RCC 7860 (cell line): ENCODE measurements at places on chromosomes 5 and 9.

DNA sequence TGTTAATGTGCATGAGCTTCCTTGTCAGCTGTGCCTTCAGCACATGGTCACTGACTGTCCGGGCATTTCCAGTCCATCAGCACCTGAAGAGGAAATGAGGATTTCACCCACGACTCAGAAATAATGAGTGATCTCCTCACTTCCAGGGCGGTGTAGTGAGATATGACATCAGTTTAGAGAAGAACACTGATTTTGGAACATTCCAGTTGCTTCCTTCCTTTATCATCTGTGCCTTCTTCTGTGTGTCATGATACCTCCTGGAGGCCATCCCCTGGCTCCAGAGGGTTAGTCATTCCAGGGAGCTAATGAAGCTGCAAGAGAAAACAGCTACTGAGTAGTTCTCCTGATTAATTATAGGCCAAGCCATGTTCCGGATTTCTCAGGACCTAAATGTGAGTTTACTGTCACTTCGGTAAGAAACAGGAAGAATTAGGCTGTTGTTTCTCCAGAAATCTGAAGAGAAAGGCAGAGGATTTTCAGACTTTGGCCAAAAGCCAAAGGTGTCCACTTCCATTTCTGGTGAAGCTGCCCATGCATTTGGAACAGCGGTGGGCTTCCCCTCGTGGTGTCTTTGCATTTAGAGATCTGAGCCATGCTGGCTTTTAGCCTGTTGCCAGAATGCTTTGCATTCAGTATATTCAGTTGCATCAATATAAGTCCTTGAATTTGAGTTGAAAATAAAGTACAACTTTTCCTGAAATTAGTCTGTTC is 161.3 kb upstream of the OTULINL start:
- DNase-seq = peak; percentile 84

GRCh38 chr5:123809594-123810221 is 297.7 kb downstream of the CSNK1G3 start:
- no peak for DNase-seq

- DNase-seq = no peak
Measured at GRCh38 chr5:169331292-169331852, 30.4 kb upstream of the SLIT3 start.

DNA sequence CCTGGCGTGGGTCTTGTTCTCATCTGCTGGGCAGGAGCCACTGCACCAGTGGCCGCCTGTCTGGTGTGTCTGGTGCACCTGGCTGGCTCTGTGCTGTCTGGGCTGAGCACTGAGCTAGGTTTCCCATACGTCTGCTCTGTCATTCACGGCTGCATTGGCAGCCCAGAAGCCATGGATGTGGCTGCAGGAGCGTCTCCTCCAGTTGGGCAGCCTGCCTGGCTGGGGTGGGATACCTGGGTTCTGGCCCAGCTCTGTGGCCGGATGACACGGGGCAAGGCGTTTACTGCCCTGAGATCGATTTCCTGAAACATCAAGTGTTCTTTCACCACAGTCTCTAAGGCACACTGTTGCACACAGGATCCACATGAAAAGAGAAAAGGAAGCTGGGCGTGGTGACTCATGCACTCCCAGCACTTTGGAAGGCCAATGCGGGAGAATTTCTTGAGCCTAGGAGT is 25.5 kb upstream of the SLC25A51 start:
- peak; percentile 68 for DNase-seq

GRCh38 chr5:172785429-172786088 is 14.6 kb upstream of the DUSP1 start:
- no peak for DNase-seq

GRCh38 chr5:40877371-40877988 is 31.8 kb upstream of the C7 start:
- DNase-seq = no peak

DNA sequence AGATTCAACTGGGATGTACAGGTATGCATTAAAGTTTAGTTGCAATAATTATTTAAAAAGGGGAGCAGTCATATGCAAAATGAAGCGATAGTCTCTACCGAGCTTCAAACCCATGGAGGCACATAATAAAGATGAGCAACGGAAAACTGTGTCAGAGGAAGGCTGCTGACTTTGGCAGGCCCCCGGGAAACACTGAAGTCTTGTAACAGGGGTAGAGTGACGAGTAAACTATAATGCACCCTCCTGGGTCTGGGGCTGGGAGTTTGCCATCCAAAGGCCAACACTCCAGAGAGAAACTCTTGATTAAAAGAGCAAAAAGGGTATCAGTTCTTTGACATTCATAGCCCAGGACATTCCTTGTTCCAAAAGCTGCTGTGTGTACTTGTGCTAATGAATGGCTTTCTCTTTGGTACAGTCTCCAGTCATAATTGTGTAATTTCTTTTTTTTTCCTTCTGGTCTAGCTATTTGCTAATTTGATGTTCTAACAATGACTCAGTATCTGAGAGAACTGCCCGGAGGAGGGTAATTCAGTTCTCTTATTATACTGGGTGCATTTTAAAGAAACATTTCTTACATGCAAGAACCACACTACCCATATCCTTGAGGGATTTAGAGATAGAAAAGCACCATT is 59.2 kb downstream of the TNC start:
- no peak for DNase-seq

GRCh38 chr5:72273547-72273946 is 46.5 kb downstream of the MRPS27 start:
- no peak for DNase-seq

DNA sequence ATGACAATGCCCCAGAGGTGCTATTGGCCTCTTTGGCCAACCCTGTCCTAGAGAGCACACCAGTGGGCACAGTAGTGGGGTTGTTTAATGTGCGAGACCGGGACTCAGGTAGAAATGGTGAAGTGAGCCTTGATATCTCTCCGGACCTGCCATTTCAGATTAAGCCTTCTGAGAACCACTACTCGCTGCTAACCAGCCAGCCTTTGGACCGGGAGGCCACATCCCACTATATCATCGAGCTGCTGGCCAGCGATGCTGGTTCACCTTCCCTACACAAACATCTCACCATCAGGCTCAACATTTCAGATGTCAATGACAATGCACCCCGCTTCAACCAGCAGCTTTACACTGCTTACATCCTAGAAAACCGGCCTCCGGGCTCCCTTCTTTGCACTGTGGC is 1.4 kb downstream of the PCDHGC5 start:
- no peak for DNase-seq

GRCh38 chr5:172466062-172466461 is 11.7 kb upstream of the SH3PXD2B start:
- DNase-seq = no peak

GRCh38 chr9:134571946-134572917 is 69.4 kb upstream of the COL5A1 start:
- DNase-seq = no peak

DNA sequence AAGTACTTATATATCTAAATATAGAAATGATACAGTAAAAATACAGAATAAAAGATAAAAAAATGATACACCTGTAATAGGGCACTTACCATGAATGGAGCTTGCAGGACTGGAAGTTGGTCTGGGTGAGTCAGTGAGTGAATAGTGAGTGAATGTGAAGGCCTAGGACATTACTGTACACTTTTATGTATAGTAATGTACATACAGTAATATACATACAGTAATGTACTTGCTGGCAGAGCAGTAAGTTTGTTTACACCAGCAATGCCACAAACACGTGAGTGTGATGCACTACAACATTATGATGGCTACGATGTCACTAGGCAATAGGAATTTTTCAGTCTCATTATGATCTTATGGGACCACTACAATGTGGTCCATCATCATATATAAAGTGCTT is 34.2 kb downstream of the SUSD1 start:
- DNase-seq = no peak

GRCh38 chr9:93301291-93301811 is 117.4 kb downstream of the WNK2 start:
- DNase-seq = no peak

DNA sequence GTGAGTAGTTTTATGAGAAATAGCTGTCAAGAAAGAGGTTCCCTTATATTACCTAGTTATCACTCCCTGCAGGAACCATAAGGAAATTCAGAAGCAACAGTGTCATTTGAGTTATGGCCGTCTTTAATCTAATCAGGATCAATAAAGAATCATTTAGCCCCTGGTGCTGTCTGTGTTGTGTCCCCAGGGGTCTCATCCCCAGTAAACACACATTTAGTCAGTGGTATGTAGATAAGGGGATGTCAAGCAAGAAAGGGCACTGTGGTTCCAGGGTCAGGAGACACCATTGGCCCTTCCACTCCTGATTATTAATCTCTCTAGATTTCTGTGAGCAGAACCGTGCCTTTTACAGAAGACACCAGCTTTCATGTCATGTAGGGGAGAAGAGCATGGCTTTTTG is 158.0 kb upstream of the SEMA6A start:
- DNase-seq = no peak

GRCh38 chr5:912280-913091 is 19.8 kb downstream of the TRIP13 start:
- DNase-seq = peak; percentile 100

- DNase-seq = peak; percentile 12
Measured at GRCh38 chr5:54895816-54896341, 89.5 kb downstream of the ESM1 start.

DNA sequence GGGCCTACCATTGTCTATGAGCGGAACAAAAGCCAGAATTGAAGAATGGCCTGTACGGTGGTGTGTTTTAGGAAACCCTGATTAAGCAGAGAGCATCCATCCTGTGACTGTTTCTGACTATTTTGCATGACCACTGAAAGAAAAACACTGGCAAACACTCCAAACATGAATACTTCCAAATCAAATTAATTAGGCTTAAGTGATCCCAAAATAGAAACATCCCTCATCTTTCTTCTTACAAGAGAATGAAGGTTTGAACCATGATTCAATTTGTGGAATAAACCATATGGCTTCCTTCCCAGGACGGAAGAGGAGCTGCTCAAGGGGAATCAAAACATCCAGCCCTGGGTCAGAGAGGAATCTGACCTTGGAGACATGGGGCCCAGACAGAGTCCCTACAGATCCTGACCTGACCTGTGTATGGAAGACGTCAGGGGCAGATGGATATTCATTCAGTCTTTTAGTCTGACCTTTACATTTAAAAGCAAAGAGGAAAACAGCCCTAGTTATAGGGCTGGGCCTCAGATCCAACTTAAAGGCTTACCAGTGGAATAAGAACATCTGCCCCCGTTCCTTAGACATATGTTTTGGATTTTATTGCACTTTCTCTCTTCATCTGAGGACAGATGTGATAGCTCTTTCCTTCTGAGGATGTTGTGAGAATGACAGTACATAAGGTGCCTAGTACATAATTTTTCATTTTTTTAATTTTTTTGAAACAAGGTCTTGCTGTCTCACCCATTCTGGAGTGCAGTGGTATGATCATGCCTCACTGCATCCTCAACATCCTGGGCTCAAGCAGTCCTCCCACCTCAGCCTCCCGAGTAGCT is 17.6 kb upstream of the RECK start:
- no peak for DNase-seq

DNA sequence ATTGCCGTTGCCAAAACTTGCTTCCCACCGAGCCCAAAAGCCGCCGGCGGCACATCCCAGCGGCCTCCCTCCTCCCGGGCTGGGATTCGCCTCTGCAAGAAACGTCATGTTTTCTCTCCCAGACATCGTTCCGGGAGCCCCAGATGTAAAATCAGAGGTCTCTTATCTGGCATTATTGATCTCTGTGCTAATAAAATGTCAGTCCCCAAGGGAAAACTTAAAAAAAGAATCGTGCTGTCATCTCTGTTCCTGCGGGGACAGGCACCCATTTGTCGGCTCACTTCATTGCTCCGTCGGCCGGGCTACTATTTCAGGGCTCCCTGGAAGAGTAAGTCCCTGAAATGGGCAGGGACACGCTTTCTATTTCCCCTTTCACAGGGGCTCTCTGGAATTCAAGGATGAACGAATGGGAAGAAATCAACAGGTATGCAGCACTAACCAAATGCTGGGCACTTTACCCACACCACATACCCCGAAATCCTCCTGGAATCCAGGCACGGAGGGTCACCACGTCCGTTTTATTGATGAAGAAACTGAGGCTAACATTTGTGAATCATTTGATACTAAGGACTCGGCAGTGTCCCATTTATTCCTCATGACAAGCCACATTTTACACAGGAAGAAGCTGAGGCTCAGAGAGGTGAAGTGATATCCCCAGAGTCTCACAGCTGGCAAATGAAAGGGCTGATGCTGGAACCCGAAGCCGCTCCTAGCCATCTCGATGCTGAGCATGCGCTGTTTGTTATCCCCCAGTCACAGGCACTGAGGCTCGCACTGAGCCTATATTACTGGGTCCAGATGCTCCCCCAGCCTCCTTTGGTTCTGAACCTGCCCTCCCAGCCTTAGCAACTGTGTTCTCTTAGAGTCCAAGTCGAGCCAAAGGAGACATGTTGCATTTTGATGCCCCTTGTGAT is 35.7 kb upstream of the MSX2 start:
- no peak for DNase-seq

DNA sequence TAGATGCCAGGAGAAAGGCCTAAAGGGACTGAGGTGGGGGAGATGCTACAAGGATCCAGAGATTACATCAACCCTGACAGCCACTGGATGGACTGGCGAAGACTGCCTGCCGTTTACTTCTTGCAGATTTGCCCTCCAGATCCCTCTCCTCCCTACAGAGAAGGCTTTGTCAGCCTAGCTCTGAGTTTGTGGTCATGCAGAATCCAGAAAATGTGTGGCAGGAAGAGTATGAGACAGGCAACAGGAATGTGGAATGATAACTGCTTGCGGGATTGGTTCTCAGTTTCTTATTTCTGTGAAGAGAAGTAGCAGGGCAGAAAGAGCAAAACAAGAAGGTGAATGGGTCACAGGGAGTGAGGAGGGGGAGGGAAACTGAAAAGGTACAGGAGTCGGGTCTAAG is 129.6 kb downstream of the TLE1 start:
- peak; percentile 99 for DNase-seq

- DNase-seq = no peak
Measured at GRCh38 chr9:118532592-118532991, 828.4 kb downstream of the TLR4 start.

- no peak for DNase-seq
Measured at GRCh38 chr5:146758938-146759337, 119.6 kb downstream of the PPP2R2B start.

DNA sequence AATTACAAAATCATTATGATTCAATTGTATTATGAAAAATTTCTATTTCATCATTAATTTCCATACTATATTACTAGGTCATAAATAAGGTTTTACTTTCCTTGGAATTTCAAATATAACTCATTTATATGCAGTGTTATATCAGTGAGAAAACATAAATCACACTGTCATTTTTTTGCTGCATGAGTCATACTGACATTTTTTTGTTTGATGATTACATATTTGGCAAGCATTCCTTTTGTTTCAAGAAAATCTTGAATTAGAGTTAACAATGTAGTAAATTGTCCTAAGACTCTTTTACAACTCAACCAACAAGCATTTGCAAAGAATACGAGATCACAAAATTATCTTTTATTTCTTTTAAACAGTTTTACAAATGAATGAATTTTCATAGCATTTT is 298.4 kb upstream of the SEMA6A start:
- no peak for DNase-seq

- no peak for DNase-seq
Measured at GRCh38 chr5:157108976-157109375, at the start of gene HAVCR2. TSS of gene HAVCR2 (minus strand) at chr5:157109044. CDS start at chr5:157108983, 61 bp downstream.

- DNase-seq = no peak
Measured at GRCh38 chr5:150434464-150434863, 15.1 kb downstream of the RPS14 start.
